ENCODE measurements at places on chromosomes 6 and 20. TPM values are rescaled to one million over a fixed set of nuclear protein-coding genes. Genes with fewer than 3 reads are reported as not detected.

- DNase-seq = no peak
Measured at GRCh38 chr6:155004017-155004416, 8.9 kb downstream of the TIAM2 start.

GRCh38 chr6:75613056-75613501 is 11.4 kb downstream of the SENP6 start:
- DNase-seq = no peak

The IRAK1BP1 gene
- not detected for polyA plus RNA-seq

The RAB44 gene
- 0.17 TPM for polyA plus RNA-seq

DNA sequence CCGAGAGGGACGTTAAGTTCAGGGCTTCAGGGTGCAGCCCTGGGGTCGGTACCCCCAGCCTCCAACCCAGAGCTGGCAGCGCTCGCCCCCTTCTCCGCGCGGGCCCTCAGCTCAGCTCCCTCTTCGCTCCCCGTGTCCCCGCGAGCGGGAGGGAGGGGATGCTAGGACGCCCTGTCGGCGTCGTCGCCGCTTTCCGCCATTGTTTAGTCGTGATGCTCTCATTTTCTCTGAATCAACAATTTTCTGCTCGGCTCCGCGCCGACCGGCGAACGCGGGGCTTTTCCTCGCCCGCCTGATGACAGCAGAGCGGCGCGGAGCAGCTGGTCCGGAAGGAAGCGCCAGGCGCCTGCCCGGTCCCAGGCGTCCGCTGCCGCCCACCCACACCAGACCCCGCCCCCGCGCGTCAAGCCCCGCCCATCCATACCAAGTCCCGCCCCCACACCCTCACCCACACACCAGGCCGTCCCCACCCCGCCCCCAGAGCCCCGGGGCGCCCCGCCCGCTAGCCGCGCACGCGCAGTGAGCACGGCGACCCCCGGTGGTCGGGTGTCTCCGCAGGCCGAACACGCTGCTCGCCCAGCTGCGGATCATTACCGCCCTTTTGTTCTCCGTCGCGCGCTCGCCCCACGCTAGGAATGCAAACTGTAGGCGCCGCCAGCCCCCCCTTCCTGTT is 50.1 kb upstream of the SLC32A1 start:
- peak; percentile 35 for DNase-seq

- no peak for DNase-seq
Measured at GRCh38 chr6:100775667-100776066, 105.5 kb downstream of the ASCC3 start.

GRCh38 chr6:64334636-64335035 is 699.0 kb downstream of the PHF3 start:
- peak; percentile 39 for DNase-seq

- peak; percentile 17 for DNase-seq
Measured at GRCh38 chr6:121999456-122000065, 399.9 kb upstream of the HSF2 start.

The BPIFA1 gene
- polyA plus RNA-seq = not detected

GRCh38 chr6:34696189-34696738 is 303 bp downstream of the ILRUN start:
- peak; percentile 62 for DNase-seq

The C20orf141 gene
- polyA plus RNA-seq = not detected

- no peak for DNase-seq
Measured at GRCh38 chr6:145540741-145541140, 194.6 kb downstream of the EPM2A start.

DNA sequence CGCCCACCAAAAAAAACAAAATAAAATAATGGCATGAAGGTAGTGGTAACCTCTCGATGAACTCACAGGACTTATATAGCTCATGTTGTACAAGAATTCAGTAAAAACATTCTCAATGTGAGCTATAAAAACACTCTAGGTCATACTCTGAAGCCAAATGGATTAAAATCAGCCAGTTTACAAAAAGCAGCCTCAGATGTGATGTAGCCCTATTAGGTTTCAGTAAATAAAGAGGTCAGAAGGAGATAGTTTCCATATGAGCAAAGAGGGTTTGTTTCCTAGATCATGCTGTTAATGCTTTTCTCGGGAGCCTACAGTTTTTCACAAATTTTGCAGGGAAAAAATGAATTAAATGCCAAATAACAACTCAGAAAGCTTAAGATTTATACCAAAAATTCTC is 319.5 kb upstream of the HSF2 start:
- DNase-seq = peak; percentile 46

DNA sequence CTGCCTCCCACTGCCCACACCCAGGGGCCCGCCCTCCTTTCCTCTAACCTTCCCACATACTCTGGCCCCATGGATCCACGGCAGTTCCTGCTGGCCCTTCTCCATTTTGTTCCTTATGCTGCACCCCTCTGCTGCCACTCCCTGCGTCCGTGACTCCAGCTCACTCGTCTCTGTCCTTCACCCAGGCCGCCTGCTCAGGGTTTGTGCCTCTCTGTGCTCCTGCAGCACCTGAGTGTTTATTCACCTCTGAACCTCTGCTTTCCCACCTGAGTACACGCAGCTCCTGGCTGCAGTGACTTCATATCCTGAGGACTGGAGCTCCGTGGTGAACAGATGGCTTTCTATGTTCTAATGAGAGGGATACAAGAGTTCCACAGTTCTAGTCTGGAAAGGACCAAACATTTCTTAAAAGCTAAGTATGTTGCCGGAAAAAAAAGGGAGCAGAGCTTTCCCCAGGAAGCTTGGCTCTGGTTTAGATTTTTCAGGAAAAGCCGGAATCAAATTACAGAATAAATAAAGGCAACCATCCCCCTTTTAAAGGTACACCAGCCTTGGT is 1.5 kb upstream of the GNRH2 start:
- DNase-seq = peak; percentile 59

- no peak for DNase-seq
Measured at GRCh38 chr20:51500311-51500710, 42.2 kb downstream of the NFATC2 start.

DNA sequence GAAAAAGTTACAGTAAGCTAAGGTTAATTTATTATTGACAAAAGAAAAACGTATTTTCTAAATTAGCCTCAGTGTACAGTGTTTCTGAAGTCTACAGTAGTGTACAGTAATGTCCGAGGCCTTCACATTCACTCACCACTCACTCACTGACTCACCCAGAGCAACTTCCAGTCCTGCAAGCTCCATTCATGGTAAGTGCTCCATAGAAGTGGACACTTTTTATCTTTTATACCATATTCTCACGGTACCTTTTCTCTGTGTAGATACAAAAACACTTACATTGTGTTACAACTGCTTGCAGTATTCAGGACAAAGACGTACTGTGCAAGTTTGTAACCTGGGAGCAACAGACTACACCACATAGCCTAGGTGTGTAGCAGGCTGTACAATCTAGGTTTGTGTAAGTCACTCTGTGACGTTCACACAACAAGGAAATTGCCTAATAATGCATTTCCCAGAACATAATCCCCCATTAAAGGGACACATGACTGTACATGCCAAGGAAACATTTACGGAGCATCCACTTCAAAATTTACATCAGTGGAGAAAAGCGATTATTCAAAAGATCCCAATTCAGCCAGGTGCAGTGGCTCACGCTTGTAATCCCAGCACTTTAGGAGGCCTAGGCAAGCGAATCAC is 133.4 kb downstream of the BANF2 start:
- DNase-seq = no peak

DNA sequence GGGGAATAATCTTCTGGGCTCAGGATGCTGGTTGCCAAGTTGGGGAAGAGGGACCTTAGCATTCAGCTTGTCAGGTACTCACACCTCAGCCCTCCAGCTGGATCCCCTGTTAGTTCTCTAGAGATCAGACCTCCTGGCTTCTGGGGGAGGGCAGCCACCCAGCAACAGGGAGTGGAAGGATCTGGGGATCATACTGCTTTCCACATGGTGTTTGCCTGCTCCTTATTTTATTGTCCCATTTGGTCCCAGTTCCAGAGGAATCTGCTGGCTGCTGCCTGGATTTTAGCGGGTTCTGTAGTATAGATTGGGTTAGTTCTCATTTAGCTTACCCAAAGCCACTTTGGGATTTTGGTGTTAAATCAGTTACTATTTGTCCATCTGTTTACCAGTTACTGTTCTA is 29.3 kb downstream of the KAT14 start:
- DNase-seq = no peak

DNA sequence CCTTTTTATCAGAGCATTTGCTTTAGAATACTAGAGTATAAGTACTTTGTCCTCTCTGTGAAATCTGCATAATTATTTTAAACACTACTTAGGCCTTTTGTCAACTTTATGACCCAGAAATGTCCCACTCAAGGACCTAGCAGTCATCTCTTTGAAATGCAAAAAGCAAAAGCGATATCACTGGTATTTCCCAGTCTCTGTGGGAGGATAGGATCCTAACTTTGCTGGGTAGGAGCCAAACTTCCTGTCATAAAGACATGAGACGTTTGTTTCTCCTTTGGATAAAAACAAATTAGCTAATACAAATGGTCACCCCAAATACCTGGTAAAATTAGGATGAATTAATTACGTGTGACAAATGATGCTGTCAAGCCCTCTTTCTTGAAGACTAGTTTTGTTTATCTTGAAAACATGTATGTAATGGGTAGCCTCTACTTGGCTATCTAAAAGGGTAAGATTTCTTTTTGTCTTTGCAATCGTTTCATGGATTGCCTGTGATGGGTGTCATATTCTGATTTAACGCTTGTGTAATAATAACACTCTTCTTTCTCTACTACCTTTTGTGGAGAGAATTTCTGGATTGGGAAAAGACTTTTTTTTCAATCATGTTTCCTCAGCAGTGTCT is 36.2 kb downstream of the DCDC2 start:
- no peak for DNase-seq

The ASCC3 gene
- 12.6 TPM for polyA plus RNA-seq

The BACH2 gene
- polyA plus RNA-seq = 4.4 TPM

DNA sequence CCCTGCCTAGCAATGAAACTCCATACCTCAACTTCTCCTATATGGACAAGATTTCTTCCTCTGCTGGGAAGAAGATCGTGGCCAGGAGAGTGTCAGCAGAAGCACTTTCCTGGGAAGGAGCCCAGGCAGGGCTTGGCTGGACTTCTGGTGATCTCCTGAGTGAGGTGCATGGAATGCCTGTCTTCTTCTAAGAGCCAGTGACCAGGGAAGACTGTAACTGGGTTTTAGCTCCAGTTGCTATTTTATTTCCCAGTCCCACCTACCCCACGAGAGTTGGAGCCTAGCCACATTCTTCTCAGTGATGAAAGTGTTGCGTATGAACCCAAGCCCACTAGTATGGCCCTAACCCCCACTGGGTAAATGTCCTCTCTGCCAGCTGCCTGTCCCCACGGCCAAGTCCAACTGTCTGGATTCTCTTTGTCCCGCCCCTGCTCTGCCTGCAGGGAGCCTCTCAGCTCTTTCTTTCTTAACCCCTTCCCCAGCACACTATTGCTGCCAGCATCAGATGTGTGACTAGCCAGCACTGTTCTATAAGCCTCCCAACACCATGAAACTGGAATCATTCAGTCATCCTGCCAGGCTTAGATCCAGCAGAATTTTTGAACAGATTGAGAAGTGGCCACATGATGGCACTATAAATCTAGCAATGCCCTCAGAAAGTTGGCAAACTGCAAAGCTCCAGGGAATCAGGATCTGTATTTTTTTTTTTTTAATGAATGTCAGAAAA is 69.8 kb upstream of the FAM184A start:
- peak; percentile 84 for DNase-seq

The RSPO3 gene
- 11.9 TPM for polyA plus RNA-seq

DNA sequence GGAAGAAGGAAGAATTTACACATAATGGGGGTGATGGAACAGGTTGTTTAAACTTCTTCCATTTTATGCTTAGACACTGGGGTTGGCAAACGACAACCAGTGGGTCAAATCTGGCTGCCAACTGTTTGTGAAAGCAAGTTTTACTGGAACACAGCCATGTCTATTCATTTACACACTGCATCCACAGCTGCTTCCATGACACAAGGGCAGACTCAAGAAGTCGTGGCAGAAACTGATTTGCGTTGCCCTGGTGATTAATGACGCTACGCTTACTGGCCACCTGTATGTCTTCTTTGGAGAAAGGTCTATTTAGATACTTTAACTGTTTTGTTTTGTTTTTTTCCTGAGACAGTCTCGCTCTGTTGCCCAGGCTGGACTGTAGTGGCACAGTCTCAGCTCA is 19.0 kb downstream of the CTCFL start:
- no peak for DNase-seq

GRCh38 chr6:17485181-17485580 is 91.8 kb downstream of the CAP2 start:
- DNase-seq = no peak

- no peak for DNase-seq
Measured at GRCh38 chr6:30443657-30444450, 45.5 kb upstream of the HLA-E start.

GRCh38 chr6:2909718-2910117 is 6.6 kb upstream of the SERPINB9 start:
- DNase-seq = no peak

- DNase-seq = no peak
Measured at GRCh38 chr6:133590814-133591213, 298.1 kb upstream of the TCF21 start.

The TFAP2D gene
- polyA plus RNA-seq = not detected

GRCh38 chr6:137869549-137870307 is 2.7 kb downstream of the TNFAIP3 start:
- DNase-seq = no peak

The DLK2 gene
- polyA plus RNA-seq = 2.2 TPM

DNA sequence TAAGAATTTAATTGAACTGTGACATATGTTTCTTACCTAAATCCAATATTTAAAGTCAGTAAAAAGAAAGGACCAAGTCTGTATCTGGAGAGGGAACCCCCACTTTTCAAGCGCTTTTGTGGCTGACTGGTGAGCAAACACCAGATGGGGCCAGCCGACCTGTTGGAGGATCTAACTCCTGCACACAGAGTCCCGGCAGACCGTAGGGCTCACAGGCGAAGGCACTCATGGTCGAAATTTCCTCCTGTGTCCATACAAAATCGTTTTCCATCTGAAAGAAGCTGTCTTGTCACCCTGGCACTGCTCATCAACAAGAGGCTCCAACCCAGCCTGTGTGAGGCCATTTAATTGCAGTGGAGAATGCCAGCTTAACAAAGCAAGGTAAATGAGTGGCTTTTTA is 94.0 kb downstream of the SCML4 start:
- no peak for DNase-seq

GRCh38 chr20:21106171-21107017 is at the start of gene LINC00237:
TSS of gene LINC00237 (minus strand) at chr20:21106358.
- no peak for DNase-seq

DNA sequence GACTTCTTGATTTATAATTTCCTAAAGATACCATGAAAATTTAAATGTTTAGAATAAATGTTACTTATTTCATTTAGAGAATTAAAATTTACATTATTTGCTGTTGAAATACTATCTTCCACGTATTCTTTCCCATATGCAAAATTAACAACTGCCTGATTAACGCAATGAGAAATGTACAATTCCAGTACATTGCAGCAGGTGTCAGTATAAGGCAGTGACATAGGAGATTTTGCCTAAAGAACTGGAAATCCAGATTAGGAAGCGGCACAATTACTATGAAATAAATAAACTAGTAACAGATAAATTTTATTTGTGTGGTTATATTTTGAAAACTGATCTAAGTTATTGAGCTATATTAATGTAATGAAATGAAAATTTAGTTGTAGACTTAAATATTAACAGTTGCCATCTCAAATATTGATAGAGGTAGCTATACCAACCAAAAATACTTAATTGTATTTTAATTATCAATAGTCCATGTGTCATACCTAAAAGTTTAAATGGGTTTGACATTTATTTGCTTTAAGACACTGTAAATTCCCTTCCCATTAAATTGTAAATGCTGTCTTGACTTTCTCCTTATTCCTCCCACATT is 300.2 kb downstream of the UTRN start:
- peak; percentile 48 for DNase-seq

The DCDC2 gene
- polyA plus RNA-seq = not detected

GRCh38 chr6:143581835-143582480 is 70.4 kb upstream of the FUCA2 start:
- no peak for DNase-seq

The KHDC1 gene
- polyA plus RNA-seq = 4.5 TPM
